Central memory CD4-positive, alpha-beta T cell (primary cell): ENCODE measurements at places on chromosomes 1 and 21.
A peak's percentile ranks its signal among the peaks of the same experiment; 100 is the strongest.

DNA sequence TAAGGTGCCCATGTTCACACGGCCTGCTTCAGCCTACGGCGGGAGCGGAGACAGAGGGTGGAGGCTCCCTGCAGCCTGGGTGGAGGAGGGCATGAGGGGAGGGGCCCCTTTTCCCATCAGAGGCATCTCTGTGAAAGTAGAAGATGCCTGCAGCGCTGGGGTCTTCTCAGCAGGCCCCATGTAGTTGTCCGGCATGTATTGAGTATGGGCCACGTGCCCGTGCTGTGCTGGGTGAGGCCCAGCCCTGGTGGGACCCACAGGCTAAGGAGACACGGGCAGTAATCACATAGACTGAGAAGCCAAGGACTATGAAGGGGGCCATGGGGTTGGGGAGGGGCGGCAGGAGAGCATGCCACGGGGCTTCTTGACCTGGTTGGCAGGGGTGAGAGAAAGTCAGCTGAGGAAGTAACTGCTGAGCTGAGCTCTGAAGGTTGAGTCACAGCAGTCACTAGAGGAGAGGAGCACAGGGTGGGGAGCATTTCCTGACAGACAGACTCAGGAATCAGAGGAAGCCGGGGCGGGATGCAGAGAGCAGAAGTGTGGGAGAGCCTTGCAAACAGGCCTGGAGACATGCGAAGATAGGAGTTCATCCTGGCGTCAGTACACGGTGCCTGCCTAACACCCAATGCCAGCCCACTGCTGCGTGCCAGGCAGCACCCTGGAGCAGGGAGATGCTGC, 21.6 kb downstream of the PSEN2 start:
- no peak for DNase-seq

- DNase-seq = no peak
Measured at GRCh38 chr1:220274251-220274855, 2.1 kb upstream of the RAB3GAP2 start.

DNA sequence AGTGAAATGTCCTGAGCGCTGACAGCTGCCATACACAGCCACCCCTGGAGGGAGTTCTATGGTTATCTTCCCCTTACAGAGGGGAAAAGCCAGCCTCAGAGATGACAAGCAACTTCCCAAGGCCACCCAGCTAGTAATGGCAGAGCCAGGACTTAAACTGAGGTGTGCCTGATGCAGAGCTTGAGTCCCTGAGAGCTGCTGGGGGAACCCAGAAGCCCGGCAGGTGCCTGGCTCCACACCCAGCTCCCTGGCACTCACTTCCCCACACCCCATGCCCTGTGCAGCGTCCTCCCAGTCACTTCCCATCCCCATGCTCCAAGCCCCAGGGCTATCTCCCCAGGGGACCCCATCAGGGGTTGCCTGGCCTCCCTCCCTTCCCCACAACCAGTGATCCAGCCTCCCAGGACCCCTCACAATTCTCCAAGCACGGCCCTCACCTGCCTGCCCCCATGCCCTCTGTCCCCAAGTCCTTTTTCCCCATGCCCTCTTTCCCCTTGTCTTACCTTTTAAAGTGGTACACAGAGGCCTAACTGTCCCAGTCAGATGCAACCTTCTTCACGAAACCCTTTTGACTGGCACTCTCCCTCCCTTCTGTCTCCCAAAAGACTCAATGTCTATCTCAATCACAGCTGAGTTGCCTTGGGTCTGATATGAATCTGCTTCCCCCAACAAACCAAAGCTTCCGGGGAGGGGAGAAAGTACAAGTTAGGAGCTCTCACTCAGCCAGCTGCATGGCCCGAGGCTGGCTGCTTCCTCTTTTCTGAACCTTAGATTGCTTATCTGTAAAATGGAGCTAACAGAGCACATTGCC, 39.8 kb upstream of the LRP8 start:
- peak; percentile 28 for DNase-seq

DNA sequence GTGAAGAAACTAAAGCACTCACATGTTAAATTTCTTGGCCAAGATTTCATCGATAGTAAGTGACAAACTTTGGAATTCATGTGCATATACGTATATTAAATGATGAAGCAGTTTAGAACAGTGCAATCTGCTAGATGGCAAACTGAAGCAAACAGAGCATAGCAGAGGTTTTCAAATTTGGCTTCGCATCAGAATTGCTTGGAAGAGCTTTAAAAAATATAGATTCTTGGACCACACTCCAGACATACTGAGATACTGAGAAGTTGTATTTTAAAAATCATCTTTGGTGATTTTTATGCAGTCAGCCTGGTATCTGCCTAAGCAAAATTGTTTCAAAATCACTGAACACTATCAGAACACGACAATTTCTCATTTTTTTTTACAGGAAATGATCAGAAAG, 709.2 kb downstream of the PLA2G4A start:
- DNase-seq = no peak

- peak; percentile 61 for DNase-seq
Measured at GRCh38 chr21:44932408-44933181, 7.2 kb upstream of the SLX9 start.

DNA sequence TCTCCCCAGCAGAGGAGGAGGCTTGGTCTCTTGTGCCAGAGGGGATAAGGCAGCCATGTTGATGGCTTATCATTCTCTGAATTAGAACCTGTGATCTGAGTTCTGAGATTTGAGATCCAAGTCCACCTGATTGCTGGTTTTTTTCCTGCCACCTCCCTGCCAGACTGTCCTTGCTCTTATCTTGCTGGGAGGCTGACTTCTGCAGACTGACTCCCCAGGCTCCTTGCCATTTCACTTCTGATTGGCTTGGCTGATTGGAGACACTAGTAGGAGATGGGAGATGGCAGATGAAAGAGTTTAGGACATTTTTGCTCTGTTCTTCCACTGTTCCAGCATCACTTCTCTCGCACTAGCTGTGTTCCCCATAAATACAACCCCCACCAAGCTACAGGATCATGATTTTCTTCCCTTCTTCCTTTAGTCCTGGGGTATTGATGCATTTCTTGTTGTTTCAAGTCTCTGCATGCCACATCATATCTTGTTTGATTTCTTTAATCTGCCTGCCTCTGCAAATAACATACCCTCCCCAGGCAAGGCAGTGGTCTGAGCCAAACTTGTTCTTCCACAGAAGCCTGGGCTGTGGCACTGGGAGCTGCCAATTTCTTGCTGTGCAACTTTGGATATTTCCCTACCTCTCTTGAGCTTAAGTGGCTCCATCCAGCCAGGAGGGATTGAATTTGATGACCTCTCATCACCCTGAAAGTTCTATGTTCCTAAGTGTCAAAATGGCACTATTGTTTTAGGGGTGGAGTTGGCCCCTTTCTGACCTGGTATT, 963 bp upstream of the CYP4B1 start:
- no peak for DNase-seq

- no peak for DNase-seq
Measured at GRCh38 chr1:42037586-42037985, 115.6 kb upstream of the GUCA2B start.

DNA sequence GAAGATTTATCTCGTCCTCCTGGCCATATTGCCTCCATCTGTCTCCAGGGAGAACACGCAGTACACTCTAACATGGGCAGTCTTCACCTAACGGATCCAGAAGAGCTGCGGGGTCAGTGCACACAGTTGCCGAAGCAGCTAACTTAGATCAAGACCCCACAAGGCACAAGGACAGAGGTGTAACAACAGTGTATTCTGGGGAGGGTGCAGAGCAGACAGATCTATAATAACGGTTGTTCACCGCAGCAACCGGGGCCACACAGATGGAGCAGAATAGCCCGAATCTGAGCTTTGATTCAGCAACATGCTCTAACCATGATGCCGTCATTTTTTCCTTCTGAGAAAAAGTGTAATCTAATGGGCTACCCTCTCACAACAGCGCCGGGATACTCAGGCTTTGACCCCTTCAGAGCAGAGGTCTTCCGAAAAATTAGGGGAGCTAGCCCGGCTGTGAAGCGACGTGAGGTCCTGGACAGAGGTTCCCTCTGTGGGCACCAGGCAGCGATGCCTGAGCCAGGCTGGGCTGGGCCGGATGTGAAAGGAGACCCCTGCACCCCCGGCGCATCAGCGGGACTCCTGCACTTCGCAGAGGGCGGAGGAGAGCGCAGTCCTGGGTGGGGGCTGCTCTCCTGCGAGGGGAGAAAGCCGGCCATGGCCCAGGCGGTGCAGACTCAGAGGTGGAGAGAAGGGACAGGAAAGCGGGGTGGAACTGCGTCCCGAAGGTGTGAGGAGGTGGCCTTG, 57.5 kb downstream of the BCL9 start:
- peak; percentile 17 for DNase-seq

- no peak for DNase-seq
Measured at GRCh38 chr1:234660536-234661316, 50.7 kb upstream of the IRF2BP2 start.

DNA sequence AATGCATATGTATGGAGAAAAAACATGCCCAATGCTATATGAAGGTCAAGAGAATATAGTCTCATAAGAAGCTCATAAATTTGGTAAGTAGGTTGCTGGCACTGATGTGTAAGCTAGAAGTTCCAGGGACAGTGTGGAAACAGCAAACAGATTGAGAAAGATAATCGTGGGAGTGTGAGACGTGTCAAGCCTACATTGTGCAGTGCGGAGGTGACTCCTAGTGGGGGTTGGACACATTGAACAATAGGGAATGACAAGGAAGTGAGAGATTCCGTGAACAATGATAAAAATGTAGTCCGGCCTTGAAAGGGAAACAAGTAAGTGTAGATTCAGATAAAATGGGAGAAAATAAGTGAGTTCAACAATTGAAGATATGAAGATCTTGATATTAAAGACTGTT, 788.4 kb upstream of the PRMT6 start:
- no peak for DNase-seq

DNA sequence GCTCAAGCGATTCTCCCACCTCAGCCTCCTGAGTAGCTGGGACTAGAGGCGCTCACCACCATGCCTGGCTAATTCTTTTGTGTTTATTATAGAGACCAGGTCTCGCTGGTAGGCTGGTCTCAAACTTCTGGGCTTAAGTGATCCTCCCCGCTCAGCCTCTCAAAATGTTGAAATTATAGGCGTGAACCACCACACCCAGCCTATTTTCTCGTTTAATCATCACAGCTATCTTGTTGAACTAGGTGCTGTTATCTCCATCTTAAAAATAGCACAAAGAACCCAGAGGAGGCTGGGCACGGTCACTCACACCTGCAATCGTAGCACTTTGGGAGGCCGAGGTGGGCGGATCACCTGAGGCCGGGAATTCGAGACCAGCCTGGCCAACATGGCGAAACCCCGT, 28.1 kb downstream of the COL16A1 start:
- DNase-seq = no peak

DNA sequence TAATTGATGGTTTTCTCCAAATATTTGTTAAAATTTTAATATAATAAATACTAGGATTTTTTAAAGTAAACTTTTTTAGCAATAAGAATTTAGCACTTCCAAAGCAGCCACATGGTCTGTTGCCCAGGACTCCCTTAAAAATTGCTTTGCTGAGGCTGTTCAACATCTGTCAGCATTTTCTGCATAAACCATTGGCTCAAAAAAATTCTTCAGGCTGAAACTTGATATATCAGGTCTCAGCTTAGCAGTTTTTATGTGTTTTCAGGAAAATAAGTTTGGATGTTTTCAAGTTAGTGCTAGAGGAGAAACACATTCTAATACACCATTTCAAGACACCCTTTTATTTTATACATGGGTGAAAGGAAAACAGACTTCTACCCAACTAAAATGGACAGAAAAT, 69.1 kb upstream of the C1orf105 start:
- no peak for DNase-seq

- DNase-seq = no peak
Measured at GRCh38 chr1:107867422-107867821, 97.6 kb downstream of the VAV3 start.

DNA sequence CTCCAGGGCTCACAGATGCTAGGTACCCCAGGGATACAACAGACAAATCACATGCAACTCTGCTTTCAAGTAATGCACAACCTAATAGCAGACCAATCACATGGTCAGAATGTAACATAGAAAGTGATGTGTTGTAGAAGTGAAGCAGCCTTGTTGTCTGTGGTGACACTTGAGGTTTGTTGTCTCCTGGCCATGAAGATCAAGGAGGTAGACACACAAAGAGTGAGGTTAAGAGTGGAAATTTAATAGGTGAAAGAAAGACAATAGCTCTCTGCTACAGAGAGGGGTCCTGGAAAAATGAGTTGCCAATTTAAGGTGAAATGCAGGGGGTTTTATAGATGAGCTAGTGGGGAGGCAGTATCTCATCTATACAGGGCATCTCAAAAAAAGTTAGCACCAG, 2.5 kb upstream of the TMEM9 start:
- no peak for DNase-seq

DNA sequence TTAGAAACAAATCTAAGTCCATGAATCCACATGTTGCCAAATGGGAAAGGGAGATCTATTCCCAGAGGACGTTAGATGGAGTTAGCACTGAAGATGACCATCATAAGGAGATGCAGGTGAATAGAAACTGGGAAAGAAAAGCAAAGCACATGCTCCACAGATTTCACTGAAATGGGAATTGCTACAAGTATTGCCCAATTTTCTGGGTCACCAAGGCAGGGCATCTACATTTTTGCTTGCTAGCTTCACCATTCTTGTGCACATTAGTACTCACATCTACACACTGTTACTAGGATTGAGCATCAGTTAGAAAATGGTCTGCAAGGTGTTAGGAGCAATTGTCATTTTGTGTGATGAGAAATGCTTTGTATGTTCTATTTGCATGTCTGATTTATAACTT, 99.1 kb downstream of the JAK1 start:
- DNase-seq = no peak

- no peak for DNase-seq
Measured at GRCh38 chr1:29332204-29332603, 95.9 kb downstream of the PTPRU start.
